ENCODE measurements at places on chromosomes 1 and 21.

DNA sequence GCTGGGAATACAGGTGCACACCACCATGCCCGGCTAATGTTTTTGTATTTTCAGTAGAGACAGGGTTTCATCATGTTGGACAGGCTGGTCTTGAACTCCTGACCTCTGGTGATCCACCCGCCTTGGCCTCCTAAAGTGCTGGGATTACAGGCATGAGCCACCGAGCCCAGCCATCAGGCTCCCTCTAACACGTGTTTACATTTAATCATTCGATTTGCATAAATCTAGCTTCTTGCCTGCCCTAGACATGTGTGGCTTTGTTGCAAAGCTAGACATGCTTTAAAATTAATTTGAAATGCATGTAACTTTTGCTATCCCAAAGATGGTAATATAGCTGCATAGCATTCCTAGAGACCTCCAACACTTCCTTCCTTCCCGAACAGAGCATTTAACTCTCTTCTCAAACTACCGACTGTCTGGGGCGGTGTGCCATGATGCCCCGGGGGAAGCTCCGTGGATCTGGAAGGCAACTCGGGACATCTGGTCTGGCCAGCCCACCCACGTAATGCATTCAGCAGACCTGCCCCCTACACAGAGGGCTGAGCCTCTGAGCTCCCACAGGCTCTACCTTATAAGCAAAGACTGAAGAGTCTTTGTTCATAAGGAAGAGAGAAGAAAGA is 34.6 kb upstream of the NID1 start:
- no peak for DNase-seq

DNA sequence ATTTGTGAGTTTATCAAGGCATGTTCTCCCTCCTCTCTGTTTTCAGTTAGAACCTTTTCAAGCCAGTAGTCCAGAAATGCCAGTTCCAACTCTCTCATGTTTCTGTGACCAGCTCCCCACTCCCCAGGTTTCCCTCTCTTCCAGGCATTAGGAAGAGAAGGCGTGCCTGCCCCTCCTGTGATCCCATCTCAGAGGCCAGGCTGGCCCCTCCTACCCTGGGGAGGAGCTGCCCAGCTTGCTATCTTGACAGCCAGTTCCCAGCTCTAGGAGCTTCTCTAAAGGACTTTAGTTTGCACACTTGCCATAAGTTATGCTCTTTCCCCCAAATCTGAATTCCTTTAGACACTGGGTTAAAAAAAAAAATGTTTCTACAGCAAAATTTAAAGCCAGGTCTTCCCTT is 8.9 kb downstream of the HYI start:
- DNase-seq, result no peak

DNA sequence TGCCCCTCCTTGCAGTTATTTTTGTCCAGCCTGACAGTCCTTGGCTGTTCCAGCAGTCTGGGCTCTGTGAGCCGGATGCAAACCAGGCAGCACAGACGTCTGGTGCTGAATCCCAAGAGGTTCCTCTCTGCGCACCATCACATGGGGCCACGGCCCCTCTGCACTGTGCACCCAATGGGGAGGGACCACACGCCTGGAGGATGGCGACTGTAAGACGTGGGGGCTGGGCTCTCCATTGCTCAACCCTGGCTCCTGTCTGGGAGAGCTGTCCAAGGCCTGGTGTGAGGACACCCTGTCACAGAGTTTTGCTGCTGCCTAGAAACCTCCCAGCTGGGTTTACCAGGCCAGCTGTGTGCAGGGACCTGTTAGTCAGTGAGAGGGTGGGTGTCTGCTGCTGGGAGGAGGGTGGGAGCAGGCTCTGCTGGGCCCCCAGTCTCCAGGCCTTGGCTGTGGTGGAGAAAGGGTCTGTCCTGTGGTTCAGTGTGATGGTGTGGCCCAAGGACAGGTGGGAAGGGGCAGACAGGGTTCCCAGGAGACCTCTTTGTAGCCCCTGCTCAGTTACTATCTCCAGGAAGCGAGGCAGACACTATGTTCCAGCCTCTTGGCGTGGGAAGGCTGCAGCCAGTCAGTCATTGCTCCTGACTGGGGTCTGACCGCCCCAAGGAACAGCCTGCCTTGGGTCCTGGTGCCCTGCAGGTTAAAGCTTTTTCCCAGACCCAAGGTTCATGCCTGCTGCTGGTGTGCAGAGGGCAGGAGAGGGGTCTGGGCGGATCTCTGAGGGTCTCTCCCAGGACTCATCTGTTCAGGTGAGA is 13.8 kb downstream of the HEYL start:
- no peak for DNase-seq

- DNase-seq, result no peak
Measured at GRCh38 chr1:189662190-189662589, 815.5 kb downstream of the BRINP3 start.

DNA sequence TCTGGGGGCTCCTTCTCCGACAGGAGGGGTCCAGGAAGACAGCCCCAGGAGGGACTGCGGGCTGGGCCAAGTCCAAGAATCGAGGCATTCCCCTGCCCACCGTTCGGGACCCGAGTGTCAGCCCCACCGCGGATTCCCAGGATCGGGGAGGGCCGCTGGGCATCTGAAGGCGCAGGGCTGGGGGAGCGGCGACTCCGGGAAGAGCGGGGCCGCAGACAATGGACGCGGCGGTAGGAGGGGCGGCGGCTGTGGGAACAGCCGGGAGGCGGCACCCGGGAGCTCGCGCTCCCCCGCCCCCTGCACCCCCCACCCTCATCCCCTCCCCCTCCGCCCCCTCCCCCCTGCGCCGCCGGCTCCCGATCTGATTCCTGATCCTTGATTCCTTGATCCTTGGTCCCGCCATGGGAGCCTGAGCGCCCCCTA is at the start of gene VANGL2:
VANGL2 (plus strand) TSS at position 342 of the 423 bp plus-strand sequence. CDS start 15,274 bp downstream, outside the sequence.
- DNase-seq, result peak; percentile 33

DNA sequence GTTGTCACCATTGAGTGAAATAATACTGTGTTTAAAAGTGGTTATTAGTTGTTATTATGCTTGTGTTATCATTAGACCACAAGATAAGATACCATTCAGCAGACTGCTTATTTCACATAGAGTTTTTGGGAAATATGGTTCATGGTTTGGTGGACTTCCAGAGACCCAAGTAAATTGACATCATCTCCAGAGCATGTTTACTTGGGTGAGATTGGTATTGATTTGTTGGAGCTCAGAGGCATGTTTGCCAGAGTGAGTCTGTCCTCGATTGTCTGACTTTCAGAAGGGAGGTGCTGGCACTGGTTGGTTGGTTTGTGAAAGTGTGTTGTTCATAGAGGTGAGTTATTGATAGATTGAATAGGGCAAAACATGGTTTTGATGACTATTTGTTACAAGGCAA is 291.4 kb downstream of the TGFB2 start:
- DNase-seq, result no peak

- no peak for DNase-seq
Measured at GRCh38 chr1:179425186-179425585, 59.4 kb downstream of the AXDND1 start.

- no peak for DNase-seq
Measured at GRCh38 chr21:29379517-29380054, 80.9 kb downstream of the BACH1 start.

DNA sequence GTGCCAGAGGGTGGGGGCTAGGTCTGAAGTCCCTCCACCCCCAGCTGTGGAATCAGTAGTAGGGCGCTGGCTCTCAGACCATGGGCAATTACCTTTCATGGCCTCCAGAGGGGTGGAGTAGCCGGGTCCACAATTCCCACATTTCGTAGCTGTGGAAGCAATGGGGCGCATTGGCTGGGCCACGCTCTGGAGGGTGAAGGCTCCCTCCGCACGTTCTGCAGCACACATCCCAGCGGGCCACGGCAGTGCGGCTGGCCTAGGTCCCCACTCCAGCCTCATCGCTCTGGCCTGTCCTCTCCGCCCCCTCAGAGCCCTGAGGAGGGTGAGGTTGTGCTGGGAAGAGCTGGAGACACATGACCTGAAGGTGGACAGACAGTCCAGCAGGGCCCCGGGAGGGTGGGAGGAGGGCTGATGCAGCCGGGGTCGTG is 2.9 kb downstream of the SELENBP1 start:
- no peak for DNase-seq

DNA sequence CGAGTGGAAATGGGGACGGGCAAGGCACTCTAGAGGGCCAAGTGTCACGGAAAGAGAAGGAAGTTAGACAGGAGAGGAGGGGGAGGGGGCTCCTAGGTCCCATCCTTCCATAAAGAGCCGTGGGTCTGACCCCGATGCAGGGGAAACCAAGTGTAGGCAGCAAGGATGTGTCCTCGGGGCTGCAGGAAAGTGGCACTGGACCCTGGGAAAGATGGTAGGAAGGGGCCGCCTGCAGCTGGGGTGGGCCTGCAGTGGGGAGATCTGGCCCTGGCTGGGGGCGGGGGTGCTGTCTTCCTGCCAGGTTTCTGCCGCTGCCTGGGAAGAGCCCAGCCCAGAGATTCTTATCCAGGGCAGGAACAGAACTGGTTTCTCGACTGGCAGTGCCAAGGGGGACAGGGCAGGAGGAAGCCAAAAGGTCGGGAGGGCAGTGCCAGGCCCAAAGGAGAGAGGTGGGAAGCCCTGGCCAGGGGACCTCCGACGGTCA is 12.9 kb downstream of the CRABP2 start:
- DNase-seq, result no peak

DNA sequence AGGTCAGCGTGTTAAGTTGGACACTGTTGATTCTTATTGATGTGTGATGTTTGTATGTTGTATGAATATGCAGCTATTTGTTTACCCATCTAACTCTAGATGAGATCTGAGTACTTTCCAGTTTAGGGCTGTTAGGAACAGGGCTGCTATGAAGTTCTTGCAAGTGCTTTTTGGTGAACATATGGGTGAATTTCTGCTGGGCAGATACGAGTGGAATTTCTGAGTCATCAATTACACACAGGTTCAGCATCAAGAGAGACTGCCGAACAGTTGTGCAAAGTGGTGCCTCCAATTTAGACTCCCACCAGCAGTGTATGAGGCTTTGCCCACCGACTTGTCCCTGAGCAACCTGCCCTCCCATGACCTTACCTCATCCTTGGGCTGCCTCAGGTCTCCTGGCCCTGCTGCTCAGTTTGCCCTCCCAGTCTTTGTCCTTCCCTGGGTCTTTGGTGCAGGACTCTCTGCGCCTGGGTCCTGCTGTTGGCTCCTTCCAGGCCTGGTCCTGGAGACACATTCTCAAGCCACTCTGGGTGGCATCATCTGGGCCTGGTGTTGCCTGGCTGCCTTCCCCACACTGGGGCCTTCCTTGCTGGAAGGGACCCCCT is 343.6 kb downstream of the PTPRU start:
- DNase-seq, result no peak

GRCh38 chr1:183732236-183732880 is 72.6 kb upstream of the RGL1 start:
- DNase-seq, result no peak

DNA sequence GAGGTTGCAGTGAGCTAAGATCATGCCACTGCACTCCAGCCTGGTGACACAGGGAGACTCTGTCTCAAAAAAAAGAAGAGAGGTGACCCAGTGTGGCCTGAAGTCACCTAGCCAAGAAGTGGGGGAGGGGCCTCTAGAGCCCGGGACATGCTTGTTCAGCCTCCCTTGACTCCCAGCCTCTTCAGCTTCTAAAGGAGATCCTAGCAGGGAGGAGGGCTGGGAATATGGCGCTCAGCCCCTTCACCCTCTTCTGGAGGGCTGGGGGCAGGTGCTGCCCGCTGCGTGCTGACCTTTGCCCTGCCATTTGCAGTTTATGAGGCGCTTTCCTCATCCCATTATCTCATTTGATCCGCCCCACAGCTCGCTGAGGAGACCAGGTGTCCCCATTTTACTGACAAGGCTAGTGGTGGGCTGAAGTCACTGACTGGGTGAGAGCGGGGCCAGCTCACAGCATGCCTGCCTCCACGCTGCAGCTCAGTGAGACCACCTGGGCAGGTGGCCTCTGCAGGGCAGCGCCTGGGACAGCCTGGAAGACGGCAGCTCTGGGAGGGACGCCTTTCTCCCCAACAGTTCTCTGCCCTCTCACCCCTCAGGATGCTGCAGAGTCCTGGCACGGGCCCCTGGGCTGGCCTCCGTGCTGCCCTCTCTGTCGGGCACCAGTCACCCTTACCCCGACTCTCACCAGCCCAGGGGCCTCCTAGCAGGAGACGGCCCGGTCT is 7.5 kb downstream of the ELF3 start:
- no peak for DNase-seq

DNA sequence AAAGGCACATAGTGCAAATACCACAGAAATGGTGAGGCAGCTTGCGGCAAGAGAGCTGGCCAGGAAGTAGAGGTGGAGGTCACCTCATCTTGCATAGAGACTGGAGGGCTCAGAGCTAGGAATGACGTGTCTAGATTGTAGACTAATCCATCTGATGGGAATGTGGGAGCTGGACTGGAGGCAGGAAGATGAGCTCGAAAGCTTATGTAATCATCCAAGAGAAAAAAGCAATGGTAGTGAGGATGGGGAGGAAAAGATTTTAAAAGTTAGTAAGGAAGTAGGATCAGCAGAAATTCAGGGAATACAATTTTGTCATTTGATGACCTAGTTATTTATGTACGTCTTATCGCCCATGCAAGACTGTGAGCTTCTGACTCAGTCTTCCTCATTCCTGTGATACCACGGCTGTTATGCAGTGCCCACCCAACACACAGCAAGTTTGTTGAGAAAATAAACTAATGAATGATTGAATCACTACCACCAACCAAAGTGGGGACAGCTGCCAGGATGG is 123.9 kb downstream of the RRAGC start:
- DNase-seq, result no peak

DNA sequence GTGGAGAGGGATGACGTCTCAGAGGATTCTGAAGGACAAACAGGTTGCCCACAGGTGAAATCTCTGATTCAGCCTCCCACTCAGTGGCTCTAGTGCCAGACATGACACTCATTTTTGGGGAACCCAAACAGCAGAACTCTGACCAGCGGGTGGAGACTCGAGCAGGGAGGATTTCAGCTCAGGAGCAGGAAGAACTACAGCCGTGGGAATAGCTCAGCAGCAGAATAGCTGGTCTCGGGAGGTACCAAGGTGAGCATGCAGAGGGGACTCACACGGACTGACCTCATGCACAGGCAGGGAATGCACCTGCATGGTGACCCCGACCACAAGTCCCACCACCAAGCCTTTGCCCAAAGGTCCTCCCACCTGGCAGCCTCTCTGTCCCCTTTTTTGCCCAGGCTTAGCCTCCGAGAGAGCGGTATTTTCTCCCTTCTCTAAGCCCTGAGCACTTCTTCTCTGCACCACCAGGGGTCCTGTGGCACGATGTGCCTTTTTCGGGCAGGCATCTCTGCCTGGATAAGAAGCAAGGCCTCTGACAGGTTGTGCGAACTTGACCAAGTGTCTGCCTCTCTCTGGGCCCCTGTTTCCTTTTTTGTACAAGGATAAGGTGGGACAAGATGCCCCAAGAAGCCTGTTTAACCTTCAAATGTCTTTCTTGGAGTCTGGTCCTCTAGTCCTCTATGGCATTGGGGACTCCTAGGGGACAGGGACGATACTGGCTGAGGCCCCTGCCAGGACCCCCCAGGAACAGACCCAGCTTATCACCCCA is 8.8 kb upstream of the FGR start:
- DNase-seq, result peak; percentile 76
